ENCODE measurements at places on chromosomes 13 and 19. TPM values are rescaled to one million over a fixed set of nuclear protein-coding genes. Genes with fewer than 3 reads are reported as not detected.

DNA sequence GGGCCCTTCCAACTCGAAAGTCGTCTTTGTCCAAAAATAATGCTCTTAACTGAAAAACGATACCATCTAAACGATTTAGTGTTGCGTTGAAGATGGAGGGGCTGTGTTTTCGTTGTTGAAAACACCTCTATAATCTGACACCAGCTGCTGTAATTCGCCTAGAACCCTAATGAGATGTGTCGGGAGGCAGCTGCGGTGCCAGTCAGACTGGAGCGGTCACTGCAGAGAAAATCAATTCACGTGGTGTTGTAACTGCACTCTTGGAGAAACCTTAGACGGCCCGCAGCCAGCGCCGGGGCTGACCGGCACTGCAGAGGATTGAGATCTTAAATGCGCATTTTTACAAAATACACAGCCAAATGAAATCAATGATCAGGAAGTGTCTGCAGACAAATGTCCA, 339.1 kb downstream of the ZNF536 start:
- no peak for ATAC-seq

DNA sequence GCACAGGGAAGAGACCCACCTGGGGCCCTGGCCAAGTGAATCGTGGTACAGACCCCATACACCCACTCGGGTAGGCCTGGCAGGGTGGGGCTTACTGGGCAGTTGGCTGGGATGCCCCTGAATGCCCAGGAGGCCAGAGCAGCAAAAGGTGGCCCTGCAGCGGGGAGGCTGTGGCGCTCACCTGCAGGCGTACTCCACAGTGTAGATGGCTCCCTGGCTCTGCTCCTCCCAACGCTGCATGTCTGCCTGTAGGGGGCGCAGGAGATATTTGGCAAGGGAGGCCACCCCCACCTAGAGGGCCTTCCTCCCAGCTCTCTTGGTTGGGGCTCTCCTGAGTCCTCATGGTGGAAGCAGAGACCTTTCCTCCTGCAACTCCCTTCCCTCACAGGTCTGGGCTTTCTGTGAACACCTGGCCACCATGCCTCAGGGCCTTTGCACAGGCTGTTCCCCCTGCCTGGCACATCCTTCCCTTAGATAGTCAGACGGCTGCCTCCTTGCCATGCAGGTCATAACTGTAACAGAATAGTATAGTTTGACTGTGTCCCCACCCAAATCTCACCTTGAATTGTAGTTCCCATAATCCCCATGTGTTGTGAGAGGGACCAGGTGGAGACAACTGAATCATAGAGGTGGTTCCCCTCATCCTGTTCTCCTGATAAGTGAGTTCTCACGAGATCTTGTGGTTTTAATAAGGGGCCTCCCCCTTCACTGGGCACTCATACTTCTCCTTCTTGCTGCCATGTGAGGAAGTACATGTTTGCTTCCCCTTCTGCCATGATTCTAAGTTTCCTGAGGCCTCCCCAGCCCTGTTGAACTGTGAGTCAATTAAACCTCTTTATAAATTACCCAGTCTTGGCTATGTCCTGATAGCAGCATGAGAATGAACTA, 5.9 kb downstream of the BORCS8 start:
- peak; percentile 95 for ATAC-seq

DNA sequence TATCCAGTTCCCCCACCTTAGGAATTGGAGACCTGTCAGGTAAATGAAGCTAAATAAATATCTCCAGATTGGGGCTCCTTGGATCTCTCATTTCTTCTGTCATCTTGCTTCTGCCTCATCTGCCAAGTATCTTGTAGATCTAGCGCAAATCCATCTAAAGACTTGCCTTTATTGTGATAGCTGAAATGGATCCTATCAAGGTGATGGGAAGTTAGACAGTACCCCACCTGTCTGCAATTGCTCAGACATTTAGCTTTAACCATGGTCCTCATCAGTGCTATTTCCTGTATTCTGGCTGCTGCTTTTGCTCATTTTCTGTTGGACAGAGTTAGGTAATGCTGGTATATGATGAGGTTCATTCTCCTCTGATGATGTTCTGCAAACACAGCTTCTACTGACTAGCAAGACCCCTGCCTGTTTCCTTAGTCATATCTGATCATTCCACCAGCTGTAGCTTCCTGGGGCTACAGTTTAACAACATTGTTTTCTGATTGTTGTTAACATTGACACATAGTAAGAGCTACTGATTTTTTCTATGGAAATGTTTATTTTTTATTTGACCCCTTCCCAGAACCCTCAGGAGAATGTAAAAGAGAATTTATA, 340.0 kb downstream of the DCT start:
- ATAC-seq = no peak

GRCh38 chr13:94967183-94968039, 255.1 kb upstream of the SOX21 start:
- ATAC-seq = peak; percentile 62

DNA sequence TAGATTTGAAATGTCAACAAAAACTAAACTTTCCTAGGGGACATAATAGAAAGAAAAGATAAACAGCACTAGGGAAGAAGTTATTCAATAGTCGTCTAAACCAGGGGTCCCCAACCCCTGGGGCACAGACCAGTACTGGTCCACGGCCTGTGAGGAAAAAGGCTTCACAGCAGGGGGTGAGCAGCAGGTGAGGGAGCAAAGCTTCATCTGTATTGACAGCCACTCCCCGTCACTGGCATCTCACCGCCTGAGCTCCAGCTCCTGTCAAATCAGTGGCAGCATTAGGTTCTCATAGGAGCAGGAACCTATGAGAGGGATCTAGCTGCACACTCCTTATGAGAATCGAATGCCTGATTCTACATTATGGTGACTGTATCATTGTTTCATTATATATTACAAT, 382.7 kb downstream of the MYO16 start:
- ATAC-seq = no peak

DNA sequence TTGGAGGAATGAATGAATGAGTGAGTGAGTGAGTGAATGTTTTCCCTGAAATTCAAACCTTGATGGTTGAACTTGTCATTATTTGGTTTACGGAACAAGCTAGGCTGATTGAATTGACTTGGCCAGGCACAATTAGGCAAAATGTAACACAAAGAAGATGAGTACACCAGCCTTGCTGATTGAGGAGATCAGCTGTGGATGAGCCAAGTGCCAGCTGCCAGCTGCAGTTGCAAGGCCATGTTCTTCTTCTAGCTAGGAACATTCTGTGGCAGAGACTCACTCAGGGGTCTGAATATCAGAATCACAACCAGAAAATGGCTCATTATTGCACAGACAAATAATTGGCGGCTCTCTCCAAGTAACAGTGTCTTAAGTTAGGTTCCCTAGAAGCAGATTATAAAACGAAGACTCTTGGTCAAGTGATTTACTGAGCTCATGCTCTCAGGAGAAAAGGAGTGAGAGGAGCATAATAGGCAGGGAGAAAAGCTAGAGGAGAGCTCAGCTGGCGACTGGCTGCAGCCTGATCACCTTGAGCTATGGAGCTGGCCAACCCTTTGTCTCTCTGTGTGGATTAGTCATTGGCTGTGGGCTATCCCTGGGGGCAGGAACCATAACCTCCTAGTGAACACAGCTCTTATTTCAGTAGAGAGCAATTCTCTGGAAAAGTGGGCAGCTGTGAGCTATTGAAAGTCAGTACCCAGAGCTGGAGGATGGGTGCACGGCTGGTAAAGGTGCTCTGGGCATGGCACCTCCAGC, 225.3 kb upstream of the SERP2 start:
- ATAC-seq = no peak

- ATAC-seq = peak; percentile 77
Observed at GRCh38 chr13:98484289-98485219, 92.4 kb downstream of the STK24 start.

- no peak for ATAC-seq
Observed at GRCh38 chr13:31374682-31375081, 174.9 kb downstream of the B3GLCT start.

- peak; percentile 36 for ATAC-seq
Observed at GRCh38 chr13:30848332-30849027, 57.6 kb upstream of the MEDAG start.

DNA sequence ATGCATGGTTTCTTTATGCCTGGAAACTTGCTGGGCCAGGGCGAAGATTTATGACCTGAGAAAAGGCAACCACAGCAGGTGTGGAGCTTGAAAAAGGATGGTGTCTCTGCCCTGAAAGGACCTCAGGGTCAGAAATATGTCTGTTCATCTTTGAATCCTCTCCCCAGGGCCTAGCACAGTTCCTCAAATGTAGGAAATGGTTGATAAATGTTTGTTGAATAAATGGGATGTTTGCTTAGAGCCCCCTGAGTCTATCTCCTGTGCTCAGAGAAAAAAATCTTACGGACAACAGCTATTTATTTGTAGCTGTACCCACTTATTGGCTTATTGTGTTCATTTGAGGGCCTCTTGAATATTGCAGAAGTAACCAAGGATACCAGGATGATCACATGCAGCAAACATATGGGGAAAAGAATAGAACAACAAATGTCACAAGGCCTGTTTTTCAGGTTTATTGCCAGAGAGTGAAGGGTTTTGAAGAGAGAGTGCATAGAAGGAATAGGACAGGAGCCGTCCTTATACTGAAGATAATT, 114.5 kb downstream of the KLF5 start:
- ATAC-seq = no peak

DNA sequence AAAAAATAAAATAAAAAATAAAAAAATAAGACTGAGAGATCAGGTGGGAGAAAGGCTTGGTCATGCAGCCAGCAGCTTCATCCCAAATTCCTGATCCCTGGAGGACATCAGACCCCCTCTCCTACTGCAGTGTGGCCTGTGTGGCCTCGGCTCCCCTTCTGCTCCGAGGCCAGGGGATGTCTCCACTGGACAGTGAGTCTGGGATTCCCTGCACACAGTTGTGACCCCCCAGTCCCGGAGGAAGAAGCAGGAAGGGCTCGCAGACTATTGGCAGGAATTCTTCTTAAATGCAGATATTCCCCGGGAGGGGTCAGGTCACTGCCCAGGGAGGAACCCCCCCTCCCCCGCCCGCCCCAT, 41.9 kb downstream of the ZNF627 start:
- ATAC-seq = peak; percentile 10

- no peak for ATAC-seq
Observed at GRCh38 chr19:51572908-51573307, 1.8 kb downstream of the ZNF175 start.

DNA sequence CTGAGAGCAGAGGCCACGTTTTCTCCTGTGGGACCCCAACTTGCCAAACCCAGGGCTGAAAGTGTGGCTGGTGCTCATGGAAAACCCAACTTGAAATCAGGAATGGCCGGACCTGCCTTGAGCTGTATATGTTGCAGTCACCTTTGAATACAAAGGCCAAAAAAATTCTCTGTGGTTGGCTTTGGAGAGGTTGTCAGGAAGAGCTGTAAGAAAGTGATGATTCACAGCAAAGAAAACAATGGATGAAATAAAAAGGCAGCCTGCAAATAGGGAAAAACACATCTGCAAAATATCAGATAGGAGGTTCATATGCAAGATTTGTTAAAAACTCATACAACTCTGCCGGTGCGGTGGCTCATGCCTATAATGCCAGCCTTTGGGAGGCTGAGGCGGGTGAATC, 715.8 kb downstream of the UQCRFS1 start:
- ATAC-seq = no peak

GRCh38 chr13:75934889-75935288, 298.8 kb downstream of the LMO7 start:
- ATAC-seq = no peak

DNA sequence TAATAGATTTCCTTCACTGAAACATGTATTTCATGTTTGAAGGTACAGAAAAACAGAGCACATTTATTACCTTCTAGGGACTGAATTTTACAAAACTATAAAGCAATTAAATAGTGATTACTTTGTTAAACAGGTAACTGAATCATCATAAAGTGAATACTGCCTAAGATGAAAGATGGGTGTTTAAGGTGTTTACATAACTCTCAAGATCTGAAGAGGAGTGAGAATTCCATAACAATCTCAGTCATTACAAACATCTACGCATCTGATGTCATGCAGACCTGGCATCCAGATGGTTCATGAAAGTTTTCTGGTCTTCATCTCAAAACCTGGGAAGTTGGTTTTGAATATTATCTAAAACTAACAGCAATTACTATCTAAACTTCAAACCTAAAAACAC, 80.4 kb downstream of the MIPEP start:
- no peak for ATAC-seq

GRCh38 chr13:30418717-30419459, 3.4 kb upstream of the UBE2L5 start:
- no peak for ATAC-seq

GRCh38 chr13:40611004-40611403, 55.4 kb downstream of the FOXO1 start:
- peak; percentile 45 for ATAC-seq

- no peak for ATAC-seq
Observed at GRCh38 chr19:32238076-32238475, 107.3 kb upstream of the ZNF507 start.

DNA sequence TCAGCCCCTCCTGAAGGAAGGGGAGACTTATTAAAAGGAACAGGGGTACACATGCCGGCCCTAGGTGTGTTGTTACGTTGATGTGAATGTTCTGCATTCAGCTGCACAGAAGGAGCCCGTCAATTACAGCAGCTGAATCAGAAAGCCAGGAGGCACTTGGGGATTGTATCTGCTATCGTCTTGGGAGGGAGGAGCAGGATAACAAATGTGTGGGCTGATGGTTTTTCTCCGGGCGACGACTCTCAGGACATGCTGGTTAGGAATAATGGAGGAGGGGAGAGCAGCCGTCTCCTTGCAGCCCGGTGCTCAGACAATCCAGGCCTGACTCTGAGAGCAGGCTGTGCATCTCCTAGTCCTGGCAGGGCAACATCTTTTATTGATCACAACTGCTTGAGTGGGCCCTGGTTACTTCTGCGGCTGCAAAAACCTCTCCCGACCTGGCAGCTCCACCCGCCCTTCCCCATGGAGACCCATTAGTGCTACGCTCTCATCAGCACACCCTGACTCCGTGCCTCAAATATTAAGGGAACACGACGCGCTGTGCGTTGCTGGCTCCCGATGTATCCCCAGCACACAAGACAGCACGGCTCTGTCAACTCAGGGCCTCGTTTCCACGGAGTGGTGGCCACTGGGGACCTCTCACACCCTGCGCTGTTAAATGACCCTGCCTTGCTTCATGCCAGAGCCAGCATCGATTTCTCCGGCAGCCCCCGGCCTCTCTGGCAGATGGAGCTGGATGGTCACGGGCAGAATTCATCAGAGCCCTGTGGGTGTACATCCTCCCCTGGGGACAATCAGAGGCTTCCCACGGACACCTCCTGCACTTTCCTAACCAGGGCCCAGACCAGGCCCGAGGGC, 25.3 kb downstream of the PEPD start:
- ATAC-seq = no peak

- no peak for ATAC-seq
Observed at GRCh38 chr13:27481766-27482165, 31.4 kb upstream of the MTIF3 start.

Gene RYR1
- 13.2 TPM for total RNA-seq

Gene SH2D3A
- total RNA-seq = 21.2 TPM

Gene VN1R2
- total RNA-seq = not detected

Gene SLC1A6
- total RNA-seq = not detected

Gene TYROBP
- total RNA-seq = not detected

Gene SMIM44
- total RNA-seq = not detected

Gene MAP1S
- 83.7 TPM for total RNA-seq

Gene PSG3
- 0.13 TPM for total RNA-seq
